Left forelimb (tissue), 1 donor: ENCODE measurements at places on chromosomes 16 and 17.

- no peak for DNase-seq
These were observed 8.1 kb downstream of the HSF5 start for GRCh38 chr17:58480090-58480489.

DNA sequence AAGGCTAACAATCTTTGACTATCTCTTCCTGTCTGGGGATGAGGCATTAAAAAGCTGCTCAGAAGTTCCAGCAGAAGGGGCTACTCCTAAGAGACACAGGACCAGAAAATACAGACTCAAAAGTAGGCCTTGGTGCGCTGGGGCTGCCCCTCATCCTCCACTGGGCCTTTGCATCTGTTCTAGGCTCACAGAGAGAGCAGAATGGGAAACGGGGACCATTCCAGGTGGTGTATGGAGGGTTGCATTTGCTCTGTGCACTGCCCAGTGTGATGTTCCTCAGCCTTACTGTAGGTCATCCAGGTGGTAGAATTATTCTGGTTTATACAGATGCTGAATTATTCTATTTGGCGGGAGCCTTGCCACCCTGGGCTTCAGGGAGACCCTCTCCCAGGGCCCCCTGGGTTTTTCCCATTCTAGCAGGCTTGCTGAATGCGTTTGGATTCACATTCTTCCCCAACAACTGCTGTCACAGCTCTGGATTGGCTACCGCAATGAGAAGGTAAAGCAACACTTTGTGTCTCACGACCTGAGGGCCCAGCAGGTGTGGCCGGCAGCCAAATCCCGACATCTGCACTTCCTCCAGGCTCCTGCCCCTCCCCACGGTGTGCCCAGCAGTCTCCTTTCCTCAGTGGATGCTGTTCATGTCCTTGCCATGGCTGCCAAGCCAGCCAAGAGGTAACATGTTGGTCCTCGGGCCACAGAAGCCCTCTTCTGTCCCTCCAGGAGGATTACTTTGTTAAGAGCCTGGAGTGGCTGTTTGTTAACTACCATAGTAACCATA, 25.0 kb upstream of the ZNHIT3 start:
- DNase-seq: no peak

GRCh38 chr16:75810342-75810741, 84.1 kb upstream of the CPHXL start:
- DNase-seq: no peak

DNA sequence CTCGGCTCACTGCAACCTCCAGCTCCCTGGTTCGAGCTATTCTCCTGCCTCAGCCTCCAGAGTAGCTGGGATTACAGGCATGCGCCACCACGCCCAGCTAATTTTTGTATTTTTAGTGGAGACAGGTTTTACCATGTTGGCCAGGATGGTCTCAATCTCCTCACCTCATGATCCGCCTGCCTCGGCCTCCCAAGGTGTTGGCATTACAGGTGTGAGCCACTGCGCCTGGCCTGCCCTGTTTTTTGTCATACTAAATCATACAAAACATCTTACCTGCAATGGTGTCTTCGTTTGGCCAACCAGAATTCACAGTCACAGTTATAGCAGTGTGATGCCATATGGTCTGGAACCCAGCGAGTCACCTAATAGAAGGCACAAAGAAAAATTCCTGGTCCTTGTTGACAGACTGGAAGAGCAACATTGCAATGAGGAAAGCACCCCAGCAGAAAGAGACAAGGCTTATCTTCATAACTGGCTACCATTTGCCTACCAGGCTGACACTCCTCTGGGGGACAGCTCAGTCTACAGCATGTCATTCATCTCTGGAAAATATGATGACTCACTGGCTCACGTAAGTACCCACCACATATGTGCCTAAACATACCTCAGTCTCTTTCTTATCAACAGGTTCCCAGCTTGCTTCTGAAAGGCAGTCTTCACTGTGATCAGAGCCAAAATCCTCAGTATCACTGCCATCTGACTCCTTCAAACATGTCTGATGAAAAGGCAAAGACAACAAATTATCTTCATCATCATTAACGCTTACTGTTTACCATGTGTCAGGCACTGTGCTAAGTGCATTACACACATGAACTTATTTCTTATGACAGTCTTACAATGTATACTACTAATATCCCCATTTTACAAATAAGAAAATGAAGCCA, 4.3 kb upstream of the HSF5 start:
- DNase-seq: no peak

DNA sequence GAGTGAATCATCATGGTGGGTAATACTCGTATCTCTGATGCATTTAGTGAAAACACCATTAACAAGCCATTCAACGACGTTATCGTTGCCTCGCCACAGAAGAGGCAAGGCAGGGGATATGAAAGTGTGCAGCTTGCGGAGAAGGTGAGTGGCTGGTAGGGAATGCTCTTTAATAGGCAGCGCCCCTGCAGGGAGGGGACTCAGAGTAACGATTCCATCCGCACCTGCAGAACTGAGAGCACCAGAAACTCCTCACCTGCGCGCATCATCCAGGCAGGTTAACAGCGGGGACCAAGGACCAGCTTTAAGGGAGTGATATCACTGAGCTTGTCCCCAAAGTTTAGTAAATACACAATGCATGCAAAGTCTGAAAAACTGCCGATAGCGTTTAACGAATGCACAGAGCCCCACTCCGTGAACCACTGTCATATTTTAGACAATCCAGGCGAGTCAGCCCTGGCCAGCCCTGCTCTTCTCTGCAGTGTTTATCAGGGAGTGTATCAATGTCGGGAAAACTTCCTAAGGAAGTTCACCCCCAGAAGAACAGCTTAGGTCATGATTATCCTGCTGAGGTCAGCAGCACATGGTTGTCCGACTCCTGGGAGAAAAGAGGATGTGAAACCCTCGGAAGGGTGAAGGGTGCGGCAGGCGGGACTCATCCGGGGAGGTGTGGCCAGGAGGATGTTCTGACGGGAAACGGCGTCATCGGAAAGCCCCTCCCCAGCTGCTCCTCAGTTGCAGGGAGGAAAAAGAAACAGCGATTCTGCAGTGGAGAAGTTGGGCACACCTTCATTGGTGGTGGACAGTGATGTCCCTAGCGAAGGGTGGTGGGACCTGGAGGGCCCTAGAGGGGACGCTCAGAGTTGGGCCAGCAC, 68.5 kb upstream of the DNAH17 start:
- no peak for DNase-seq

- DNase-seq: no peak
These were observed 45.4 kb downstream of the COG7 start for GRCh38 chr16:23407436-23408127.

- DNase-seq: no peak
These were observed 38.9 kb downstream of the PLCG2 start for GRCh38 chr16:81817789-81818567.

GRCh38 chr17:62172492-62173291, 107.6 kb upstream of the MED13 start:
- no peak for DNase-seq

DNA sequence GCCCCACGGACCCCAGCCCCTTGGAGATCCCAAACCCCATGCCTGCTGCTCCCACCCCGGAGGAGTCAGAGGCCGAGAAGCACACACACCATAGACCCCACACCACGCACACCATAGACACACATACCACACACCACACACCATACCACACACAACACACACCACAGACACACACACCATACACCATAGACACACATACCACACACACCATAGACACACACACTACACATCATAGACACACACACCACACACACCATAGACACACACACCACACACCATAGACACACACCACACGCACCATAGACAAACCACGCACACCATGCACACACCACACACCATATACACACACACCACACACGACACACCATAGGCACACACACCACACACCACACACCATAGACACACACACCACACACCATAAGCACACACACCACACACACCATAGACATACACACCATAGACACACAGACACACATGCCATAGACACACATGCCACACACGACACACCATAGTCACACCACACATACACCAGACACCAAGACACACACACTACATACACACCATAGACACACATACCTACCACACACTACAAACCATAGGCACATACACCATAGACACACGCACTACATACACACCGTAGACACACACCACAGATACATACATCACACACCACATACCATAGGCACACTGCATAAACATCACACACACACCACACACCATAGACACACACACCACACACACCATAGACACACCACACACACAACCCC, 11.3 kb downstream of the TBC1D16 start:
- no peak for DNase-seq

DNA sequence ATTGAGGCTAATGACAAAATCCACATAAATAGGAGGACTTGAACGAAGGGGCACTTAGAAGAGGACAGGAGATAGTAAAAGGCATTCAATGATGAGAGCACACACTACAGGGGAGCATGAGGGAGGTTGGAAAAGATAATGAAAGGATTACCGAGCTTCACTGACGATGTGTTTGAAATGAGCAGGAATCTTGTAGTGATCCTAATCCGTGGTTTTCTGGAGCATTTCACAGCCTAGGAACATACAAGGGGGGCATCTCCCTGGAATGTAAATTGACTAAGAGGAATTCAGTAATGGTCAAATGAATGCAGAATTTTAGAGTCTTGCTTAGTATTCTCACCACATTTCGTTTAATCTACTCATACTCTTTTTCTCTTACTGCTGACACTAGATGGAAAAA, 5.2 kb downstream of the ATMIN start:
- DNase-seq: no peak

DNA sequence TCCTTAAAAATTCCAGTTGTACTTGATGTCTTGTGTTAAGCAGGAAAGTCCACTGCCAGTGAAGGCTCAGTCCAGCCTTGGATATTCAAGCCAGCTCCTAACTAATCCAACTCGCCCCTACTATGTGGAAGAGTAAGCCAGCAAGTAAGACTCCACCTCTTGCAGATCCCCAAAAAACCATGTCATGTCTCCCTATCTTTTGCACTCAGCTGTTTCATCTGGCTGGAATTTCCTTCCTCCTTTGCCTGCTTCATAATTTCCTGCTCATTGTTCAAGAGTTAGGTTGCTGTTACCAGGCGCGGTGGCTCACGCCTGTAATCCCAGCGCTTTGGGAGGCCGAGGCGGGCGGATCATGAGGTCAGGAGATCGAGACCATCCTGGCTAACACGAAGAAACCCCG, 37.8 kb downstream of the RBBP6 start:
- DNase-seq: no peak

DNA sequence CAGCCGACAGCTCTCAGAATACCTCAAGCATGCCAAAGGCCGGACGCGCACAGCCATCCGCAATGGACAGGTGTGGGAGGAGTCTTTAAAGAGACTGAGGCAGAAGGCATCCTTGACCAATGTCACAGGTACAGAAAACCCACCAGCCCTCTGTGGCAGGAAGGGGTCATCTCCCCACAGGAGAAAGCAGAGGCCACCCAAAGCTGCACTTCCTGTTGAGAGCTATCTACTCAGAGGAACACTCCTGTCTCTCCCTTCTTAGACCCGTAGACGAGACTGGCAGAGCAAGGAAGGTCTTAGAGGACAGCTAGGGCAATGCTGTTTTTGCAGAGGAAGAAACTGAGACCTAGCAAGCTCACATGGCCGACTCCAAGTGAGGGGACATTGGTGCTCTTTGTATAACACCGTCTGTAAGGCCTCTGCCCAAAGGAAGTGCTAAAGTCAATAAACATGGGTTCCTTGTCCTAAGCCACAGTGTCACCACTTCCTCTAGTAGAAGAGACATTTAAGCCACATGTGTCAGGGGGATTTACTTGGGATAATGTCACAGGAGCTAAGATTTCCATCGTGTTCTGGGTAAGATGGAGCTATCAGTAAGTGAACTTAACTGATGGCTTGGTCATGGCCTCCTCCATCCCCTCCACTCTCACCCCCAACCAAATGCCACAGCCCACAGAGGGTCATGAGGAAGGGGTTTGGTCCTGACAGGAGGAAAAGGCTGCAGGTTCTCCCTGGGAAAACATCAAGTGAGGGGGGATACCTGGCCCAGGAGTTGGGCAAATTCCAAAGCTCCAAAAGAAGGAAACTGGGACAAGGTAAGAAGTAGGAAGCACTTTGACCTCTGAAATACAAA, 9.4 kb downstream of the LPO start:
- no peak for DNase-seq
